ENCODE measurements at places on chromosomes 2 and 18. TPM values are rescaled to one million over a fixed set of nuclear protein-coding genes. Genes with fewer than 3 reads are reported as not detected.
A peak's percentile ranks its signal among the peaks of the same experiment; 100 is the strongest.

DNA sequence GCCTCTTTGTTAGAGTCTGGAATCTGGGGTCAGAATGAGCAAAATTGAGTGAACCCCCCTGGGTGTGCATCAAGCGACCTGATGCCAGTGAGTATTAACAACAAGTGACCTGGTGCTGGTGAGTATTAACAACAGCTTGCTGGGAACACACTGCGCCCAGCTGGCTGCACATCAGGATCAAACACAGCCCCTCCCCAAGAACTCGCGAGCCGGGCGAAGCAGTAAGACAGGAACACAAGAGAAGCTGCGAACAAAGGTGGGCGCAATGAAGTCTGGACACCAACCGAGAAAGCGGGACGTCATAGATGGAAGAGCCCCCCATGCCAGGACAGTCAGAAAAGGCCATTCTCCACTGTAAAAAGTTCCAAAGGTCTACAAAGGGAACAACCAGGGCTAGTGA is 34.3 kb downstream of the CRACDL start:
- no peak overlapping the region for H3K27ac ChIP-seq
- no peaks in the 10 kb centered on the region for H3K27me3 ChIP-seq
- DNase-seq = peak; percentile 42

ACVR1C gene
- total RNA-seq = 6.6 TPM

GRCh38 chr2:27212626-27213471 is 781 bp upstream of the SLC5A6 start:
- DNase-seq = no peak
- H3K27me3 ChIP-seq = no peaks in the 10 kb centered on the region
- H3K36me3 ChIP-seq = peaks cover 9% of the 10 kb centered on the region

GRCh38 chr2:104758199-104758620 is 95.7 kb upstream of the POU3F3 start:
- no peak overlapping the region for H3K27ac ChIP-seq
- H3K4me1 ChIP-seq = no peaks in the 10 kb centered on the region
- H3K4me3 ChIP-seq = no peak overlapping the region
- DNase-seq = no peak

DOK1 gene
- total RNA-seq = 20.1 TPM

AGPS gene
- total RNA-seq = 27.3 TPM

- DNase-seq = no peak
- H3K4me3 ChIP-seq = no peak overlapping the region
- H3K36me3 ChIP-seq = no peaks in the 10 kb centered on the region
- H3K27ac ChIP-seq = no peak overlapping the region
Observed at GRCh38 chr2:17851731-17852585, 26.5 kb upstream of the KCNS3 start.

DNA sequence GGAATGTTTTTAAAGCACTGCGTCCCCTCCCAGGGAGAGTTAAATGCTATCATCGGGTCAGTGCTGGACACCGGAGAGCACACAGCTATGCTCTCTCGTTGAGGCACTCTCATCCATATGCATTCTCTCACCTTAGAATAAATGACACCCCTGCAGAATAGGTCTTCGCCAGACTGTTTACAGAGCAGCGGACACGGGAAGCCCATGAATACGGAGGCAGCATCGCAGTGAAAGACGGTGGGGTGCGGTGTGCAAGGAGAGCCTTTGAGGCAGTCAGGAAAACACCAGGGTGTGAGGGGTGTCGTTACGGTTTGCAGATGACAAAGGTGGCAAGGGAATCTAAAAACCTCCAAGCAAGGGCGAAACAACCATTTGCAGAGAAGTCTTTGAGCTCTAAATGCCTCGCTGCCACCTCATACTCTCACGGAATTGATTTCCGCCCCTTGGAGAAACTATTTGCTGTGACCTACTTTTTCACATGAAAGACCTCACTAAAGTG is 169.2 kb upstream of the FHL2 start:
- no peaks in the 10 kb centered on the region for H3K27me3 ChIP-seq
- H3K4me3 ChIP-seq = no peak overlapping the region
- DNase-seq = no peak
- no peak overlapping the region for H3K27ac ChIP-seq

- no peaks in the 10 kb centered on the region for H3K27me3 ChIP-seq
- no peak for DNase-seq
- no peak overlapping the region for H3K27ac ChIP-seq
- H3K4me1 ChIP-seq = no peaks in the 10 kb centered on the region
Observed at GRCh38 chr2:78535395-78535794, 490.1 kb upstream of the REG3G start.

GRCh38 chr18:56565046-56565445 is 73.3 kb downstream of the TXNL1 start:
- H3K27ac ChIP-seq = peak overlapping the region; percentile 57
- peaks cover 18% of the 10 kb centered on the region for H3K4me1 ChIP-seq
- DNase-seq = no peak

- H3K4me3 ChIP-seq = no peak overlapping the region
- H3K36me3 ChIP-seq = no peaks in the 10 kb centered on the region
- no peak for DNase-seq
- no peaks in the 10 kb centered on the region for H3K4me1 ChIP-seq
- H3K27ac ChIP-seq = no peak overlapping the region
- H3K27me3 ChIP-seq = no peaks in the 10 kb centered on the region
Observed at GRCh38 chr18:68427951-68428401, 286.9 kb downstream of the TMX3 start.

- peaks cover 7% of the 10 kb centered on the region for H3K36me3 ChIP-seq
- H3K4me3 ChIP-seq = no peak overlapping the region
- no peak for DNase-seq
- H3K27me3 ChIP-seq = no peaks in the 10 kb centered on the region
- peaks cover 67% of the 10 kb centered on the region for H3K4me1 ChIP-seq
Observed at GRCh38 chr2:26772064-26773001, 8.2 kb downstream of the SLC35F6 start.

DNA sequence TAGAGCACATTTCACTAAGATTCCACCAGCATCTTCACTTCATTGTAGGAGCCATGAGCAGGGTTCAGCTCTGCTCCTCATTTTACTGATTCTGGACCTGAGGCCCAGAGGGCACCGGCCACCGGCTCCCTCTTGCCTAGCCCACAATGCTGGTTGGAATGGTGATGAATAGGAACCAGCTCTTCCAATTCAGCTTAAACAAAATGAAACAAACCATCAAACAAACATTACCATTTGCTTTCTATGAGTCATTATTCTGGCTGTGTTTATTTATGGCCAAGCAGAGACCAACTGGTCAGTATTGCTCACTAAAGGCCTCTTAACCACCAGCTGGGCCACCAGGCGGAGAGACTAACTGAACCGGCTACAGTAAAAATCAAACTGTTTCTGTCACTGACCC is 176.7 kb downstream of the MTX2 start:
- no peak for DNase-seq
- H3K4me3 ChIP-seq = no peak overlapping the region
- no peaks in the 10 kb centered on the region for H3K27me3 ChIP-seq
- H3K4me1 ChIP-seq = no peaks in the 10 kb centered on the region

FKBP1B gene
- 14.2 TPM for total RNA-seq

DNA sequence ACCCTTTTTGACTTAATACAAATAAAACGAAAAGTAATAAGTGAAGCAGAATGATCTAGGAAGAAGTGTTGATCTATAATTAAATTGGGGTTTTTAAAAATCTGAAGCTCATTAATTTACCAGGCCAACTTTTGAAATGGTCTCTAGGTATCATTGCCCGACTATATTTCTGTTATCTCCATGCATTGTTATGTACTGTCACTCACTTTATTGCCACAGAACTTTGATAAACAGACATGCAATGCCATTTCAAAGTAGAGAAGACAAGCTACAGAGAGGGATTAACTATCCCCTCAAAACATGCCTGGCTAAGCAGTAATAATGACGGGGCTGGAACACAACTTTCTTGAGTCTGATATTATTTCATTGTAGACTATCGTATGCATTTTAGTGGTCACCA is 147.6 kb upstream of the ITGA4 start:
- peaks cover 13% of the 10 kb centered on the region for H3K4me1 ChIP-seq
- H3K4me3 ChIP-seq = no peak overlapping the region
- H3K27me3 ChIP-seq = no peaks in the 10 kb centered on the region
- no peak overlapping the region for H3K27ac ChIP-seq
- no peak for DNase-seq

- H3K27ac ChIP-seq = no peak overlapping the region
- no peaks in the 10 kb centered on the region for H3K4me1 ChIP-seq
- no peak for DNase-seq
- no peaks in the 10 kb centered on the region for H3K27me3 ChIP-seq
- no peaks in the 10 kb centered on the region for H3K36me3 ChIP-seq
- no peak overlapping the region for H3K4me3 ChIP-seq
Observed at GRCh38 chr2:162370931-162371330, 27.0 kb downstream of the GCA start.

DNA sequence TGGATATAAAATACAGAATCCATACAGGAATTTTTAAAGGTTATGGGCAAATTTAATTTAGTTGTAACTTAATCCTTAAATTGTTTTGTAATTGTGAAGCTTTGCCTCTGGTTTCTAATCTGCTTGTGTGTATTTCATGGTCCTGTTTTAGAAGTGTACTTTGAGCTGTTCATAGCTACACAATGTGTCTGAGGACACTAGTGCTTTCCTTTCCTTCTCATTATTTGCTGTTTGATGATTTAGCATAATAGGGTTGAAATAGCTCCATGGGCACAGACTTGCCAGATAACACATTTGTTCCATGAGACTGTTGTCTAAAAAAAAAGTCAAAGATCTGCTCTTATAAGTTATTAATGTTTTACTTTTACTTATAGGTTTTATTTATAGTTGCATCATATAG is 134.2 kb downstream of the MYO1B start:
- H3K4me3 ChIP-seq = no peak overlapping the region
- peaks cover 11% of the 10 kb centered on the region for H3K4me1 ChIP-seq
- no peak overlapping the region for H3K27ac ChIP-seq

GRCh38 chr2:63545023-63545422 is 43.3 kb downstream of the WDPCP start:
- no peaks in the 10 kb centered on the region for H3K36me3 ChIP-seq
- H3K27ac ChIP-seq = no peak overlapping the region
- H3K4me1 ChIP-seq = no peaks in the 10 kb centered on the region
- no peaks in the 10 kb centered on the region for H3K27me3 ChIP-seq
- DNase-seq = no peak

CFC1B gene
- not detected for total RNA-seq

GRCh38 chr2:178450524-178450773 is 526 bp downstream of the PRKRA start:
- peak overlapping the region; percentile 91 for H3K27ac ChIP-seq
- peaks cover 34% of the 10 kb centered on the region for H3K4me1 ChIP-seq
- H3K27me3 ChIP-seq = no peaks in the 10 kb centered on the region

GRCh38 chr2:231104115-231104713 is 20.6 kb downstream of the HTR2B start:
- H3K27me3 ChIP-seq = no peaks in the 10 kb centered on the region
- no peaks in the 10 kb centered on the region for H3K4me1 ChIP-seq
- H3K36me3 ChIP-seq = peaks cover 27% of the 10 kb centered on the region
- no peak for DNase-seq
- H3K4me3 ChIP-seq = no peak overlapping the region
- H3K27ac ChIP-seq = no peak overlapping the region

Data from vagina (tissue), 2 donors.